ENCODE measurements at places on chromosomes 6 and 20. TPM values are rescaled to one million over a fixed set of nuclear protein-coding genes. Genes with fewer than 3 reads are reported as not detected.

The ELOVL4 gene
- total RNA-seq: 0.44 TPM

The DCDC2 gene
- not detected for total RNA-seq

- H3K36me3 ChIP-seq: no peaks in the 10 kb centered on the region
- H3K27me3 ChIP-seq: no peaks in the 10 kb centered on the region
- no peak for DNase-seq
- no peak overlapping the region for H3K27ac ChIP-seq
Measured at GRCh38 chr6:41759106-41759904, 12.1 kb upstream of the PGC start.

GRCh38 chr6:117795234-117795633 is 111.8 kb upstream of the SLC35F1 start:
- DNase-seq: no peak
- no peak overlapping the region for H3K27ac ChIP-seq
- H3K4me1 ChIP-seq: no peaks in the 10 kb centered on the region
- H3K4me3 ChIP-seq: no peak overlapping the region

DNA sequence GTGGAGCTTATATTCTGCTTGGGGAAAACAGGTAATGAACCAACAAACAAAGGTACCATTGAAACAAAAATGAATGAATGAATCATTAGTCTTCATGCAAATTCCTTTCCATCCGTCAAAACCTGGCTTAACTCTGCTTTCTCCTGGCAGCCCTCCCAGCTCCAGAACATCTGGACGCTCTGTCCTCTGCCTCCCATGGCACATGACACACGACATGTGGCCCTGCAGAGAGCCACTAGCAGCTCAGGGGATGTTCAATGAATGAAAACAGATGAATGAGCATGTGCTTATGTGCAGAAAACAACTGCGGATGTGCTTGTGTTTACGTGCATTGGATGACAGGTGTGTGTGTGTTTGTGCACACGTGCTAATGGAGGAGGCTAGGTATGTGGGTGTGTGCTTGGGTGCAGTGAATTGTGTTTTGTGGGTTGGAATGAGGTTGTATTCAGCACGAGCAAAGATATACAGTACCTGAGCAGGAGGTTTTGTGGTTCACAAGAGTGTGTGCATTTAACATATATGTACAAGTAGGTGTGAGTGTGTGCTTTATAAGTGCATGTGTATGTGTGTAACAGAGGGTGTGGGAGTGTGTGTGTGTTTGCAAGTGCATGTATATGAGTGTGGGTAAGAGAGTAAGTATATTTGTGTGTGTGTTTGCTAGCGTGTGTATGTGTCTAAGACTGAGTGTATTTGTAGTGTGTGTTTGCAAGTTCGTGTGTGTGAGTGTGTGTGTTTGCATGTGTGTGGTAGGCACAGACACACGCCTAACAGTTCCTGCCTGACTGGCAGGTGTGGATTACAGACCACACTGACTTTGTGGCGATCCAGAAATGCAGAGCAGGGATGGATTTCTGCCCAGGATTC is 374.1 kb upstream of the SULF2 start:
- no peak overlapping the region for H3K4me3 ChIP-seq
- no peaks in the 10 kb centered on the region for H3K36me3 ChIP-seq
- H3K4me1 ChIP-seq: no peaks in the 10 kb centered on the region
- no peak overlapping the region for H3K27ac ChIP-seq
- no peaks in the 10 kb centered on the region for H3K27me3 ChIP-seq
- DNase-seq: no peak

- DNase-seq: no peak
- H3K27ac ChIP-seq: peak overlapping the region; percentile 46
- no peaks in the 10 kb centered on the region for H3K27me3 ChIP-seq
- H3K4me3 ChIP-seq: no peak overlapping the region
- peaks cover 40% of the 10 kb centered on the region for H3K4me1 ChIP-seq
Measured at GRCh38 chr6:13508711-13509705, 21.6 kb upstream of the GFOD1 start.

- H3K4me3 ChIP-seq: no peak overlapping the region
- no peaks in the 10 kb centered on the region for H3K27me3 ChIP-seq
- no peak for DNase-seq
- H3K4me1 ChIP-seq: no peaks in the 10 kb centered on the region
Measured at GRCh38 chr6:154986787-154987235, 8.3 kb upstream of the TIAM2 start.

DNA sequence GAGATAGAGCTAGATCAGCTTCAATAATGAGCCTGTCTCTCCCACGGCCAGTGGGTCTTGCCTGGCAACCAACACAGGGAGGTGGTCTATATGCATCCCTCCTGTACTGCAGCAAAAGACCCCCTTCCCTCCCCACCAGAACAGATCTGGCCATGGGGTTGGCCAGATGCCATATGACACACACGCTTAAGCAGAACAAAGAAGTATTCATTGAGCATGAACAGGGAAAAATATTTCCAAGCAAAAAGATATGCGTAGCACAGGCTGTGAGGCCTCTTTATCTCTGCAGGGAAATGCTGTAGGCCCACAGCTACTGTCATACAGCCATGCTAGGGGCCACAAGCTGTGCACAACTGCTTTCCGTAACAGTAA is 73.4 kb upstream of the NRSN1 start:
- no peak overlapping the region for H3K4me3 ChIP-seq
- no peaks in the 10 kb centered on the region for H3K36me3 ChIP-seq
- H3K27me3 ChIP-seq: no peaks in the 10 kb centered on the region
- H3K4me1 ChIP-seq: no peaks in the 10 kb centered on the region

Data from right atrium auricular region (tissue), 2 donors.